ENCODE measurements at places on chromosomes 4 and X. TPM values are rescaled to one million over a fixed set of nuclear protein-coding genes. Genes with fewer than 3 reads are reported as not detected.

MFAP3L gene
- total RNA-seq: 102 TPM

KIF4A gene
- total RNA-seq: 17.3 TPM

PGAM4 gene
- total RNA-seq: not detected

PPP1R2C gene
- not detected for total RNA-seq

PDZD4 gene
- 1.8 TPM for total RNA-seq

SORCS2 gene
- 1.3 TPM for total RNA-seq

FBXW7 gene
- 56.9 TPM for total RNA-seq

MAGEC2 gene
- total RNA-seq: not detected

PJA1 gene
- 4.9 TPM for total RNA-seq

ARX gene
- total RNA-seq: not detected

DTHD1 gene
- total RNA-seq: 0.42 TPM

SH3BGRL gene
- 64.3 TPM for total RNA-seq

ANKRD50 gene
- total RNA-seq: 8.9 TPM

KIT gene
- 5.5 TPM for total RNA-seq

TMEM271 gene
- not detected for total RNA-seq

Data from liver (tissue), 10 donors.